ENCODE measurements at places on chromosomes 7 and 10.

- DNase-seq = no peak
These were observed 74.5 kb upstream of the SEMA3D start for GRCh38 chr7:85261336-85261735.

- DNase-seq = no peak
These were observed 2.5 kb upstream of the BAMBI start for GRCh38 chr10:28674782-28675181.

- no peak for DNase-seq
These were observed 25.6 kb downstream of the KIFBP start for GRCh38 chr10:69014171-69014570.

- DNase-seq = no peak
These were observed 136.9 kb downstream of the KCNMA1 start for GRCh38 chr10:77500754-77501151.

DNA sequence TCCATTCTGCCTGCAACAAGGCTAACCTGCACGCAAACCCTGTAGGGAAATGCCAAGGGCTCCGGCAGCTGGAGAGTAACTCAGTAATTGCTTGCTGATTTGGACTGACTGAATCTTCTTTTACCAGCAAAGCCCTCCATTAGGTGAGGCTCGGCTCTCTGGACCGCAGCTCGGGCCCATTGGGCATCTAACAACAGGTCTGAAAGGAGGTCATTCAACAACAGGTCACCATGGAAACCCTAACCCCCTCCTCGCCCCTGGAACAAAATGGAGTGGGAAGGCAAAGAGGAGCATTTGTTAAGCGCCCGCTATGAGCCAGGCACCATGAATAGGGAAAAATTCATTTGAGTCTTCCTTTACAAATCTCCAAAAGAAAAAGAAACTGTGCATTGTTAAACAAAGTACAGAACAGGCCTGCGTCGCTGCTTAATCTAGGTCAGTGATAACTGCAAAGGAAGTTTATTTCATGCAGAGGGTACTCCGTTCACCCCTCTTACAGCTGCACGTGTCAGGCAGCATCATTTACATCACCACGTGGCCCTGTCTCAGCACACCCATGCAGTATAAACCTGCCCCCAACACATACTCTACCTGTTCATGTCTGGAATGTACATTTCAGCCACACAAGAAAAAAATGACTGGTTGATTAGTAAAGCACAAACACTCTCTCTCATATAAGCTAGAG lies 248.8 kb upstream of the NEBL start:
- no peak for DNase-seq

DNA sequence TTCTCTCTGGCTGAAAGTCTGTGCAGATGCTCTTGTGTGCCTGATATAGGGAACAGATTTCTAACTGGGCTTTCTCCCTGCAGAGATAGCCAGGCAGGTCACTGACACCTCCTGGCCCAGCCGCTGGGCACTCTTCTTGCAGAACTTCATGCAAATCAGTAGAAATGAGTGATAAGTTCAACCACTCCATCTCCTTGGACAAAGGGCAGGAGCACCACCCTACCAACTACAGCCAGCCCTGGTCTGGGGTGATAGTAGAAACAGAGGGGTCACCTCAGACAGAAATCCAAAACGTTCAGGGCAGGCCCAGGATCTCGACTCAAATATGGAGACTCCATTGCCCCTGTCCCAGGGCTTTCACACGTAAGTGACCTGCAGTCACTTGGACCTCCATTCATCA lies 917.8 kb upstream of the ZNF722 start:
- no peak for DNase-seq

DNA sequence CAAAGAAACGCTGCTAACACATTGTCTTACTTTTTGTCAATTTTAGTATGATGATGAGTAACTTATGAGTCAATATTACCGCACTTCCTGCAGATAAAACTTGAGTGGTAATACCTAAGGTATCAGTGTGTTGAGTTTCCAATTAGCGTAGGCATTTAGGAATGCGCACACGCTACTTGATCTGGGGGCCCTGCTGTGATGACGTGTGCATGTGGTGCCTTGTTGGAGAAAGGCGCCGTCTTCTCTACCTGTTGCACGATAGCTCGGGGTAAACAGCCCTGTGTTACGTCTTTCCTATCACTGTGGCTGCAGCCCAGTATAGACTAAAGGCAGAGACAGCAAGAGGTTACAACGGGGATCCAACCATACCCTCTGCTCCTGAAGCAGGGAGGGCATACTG lies 476.8 kb upstream of the ADARB2 start:
- DNase-seq = no peak

GRCh38 chr10:34262985-34263384 lies 552.1 kb downstream of the PARD3 start:
- DNase-seq = no peak

GRCh38 chr10:69661414-69662172 lies 31.5 kb downstream of the FAM241B start:
- DNase-seq = no peak

- DNase-seq = peak; percentile 45
These were observed 41.6 kb upstream of the LYZL2 start for GRCh38 chr10:30671026-30671616.

DNA sequence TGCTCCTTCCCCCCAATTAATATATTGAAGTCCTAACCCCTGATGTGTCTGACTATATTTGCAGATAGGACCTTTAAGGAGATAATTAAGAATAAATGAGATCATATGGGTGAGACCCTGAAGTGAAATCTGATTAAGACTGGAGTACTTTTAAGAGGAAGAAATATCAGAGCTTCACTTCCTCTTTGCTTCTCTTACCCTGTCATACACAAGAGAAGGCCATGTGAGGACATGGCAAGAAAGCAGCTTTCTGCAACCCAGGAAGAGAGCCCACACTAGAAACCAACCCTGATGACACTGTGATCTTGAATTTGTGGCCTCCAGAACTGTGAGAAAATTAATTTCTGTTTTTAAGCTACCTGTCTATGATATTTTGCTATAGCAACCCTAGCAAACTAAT lies 44.2 kb downstream of the JMJD1C start:
- peak; percentile 14 for DNase-seq

GRCh38 chr10:105274556-105275070 lies 633.5 kb downstream of the SORCS3 start:
- DNase-seq = no peak

DNA sequence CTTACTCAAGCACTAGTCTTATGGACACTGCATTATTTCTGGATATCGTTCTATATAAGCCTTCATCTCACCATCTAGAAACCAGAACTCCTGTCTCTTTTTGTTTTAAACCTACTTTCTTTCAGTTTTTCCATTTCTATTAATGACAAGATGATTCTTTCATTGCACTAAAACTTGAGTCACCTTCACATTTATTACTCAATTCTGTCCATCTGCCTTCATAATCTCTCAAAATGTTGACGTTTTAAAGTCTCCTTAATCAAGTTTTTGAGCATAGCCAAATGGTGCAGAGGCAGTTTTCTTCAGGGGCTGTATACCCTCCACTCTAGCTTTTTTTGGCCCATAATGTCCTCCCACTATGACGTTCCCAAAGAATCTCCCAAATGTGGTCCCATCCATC lies 17.6 kb downstream of the STAM start:
- DNase-seq = no peak

- DNase-seq = no peak
These were observed 135.0 kb upstream of the INHBA start for GRCh38 chr7:41837916-41838315.

DNA sequence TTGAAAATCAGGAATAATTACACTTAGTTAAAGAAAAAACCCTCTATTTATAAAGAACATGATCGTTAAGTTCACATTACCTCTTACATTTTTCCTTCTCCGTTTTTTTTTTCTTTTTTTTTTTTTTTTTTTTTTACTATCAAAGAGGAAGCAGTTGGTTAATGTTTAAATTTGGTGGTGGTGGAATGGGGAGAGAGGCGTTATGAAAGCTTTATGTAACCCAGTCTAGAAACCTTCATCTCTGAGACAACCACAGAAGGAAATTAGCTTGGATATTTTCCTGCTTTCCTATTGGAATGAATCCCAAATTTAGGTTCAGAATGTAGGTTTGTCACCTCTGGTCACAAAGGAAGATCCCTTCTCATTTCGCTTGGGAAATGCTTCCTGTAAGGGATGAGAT lies 31.5 kb upstream of the LHFPL3 start:
- DNase-seq = no peak

DNA sequence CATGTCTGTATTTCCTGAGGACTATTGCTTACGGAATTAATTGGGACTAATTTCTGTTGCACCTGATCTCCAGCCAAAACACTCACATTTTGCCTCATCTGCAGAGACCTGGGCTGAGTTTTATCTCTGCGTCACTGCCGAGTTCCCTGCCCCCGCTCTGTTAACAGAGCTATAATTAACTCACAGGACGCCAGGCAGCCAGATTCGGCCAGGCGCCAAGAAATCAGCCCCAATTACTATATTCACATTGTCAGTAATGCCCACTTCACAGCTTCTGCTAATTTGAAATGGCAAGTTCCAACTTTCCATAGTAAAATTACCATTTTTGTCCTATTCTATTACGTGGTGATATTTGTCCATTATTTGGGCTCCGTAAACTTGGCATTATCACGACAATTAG lies 130.5 kb downstream of the CUX1 start:
- DNase-seq = no peak

DNA sequence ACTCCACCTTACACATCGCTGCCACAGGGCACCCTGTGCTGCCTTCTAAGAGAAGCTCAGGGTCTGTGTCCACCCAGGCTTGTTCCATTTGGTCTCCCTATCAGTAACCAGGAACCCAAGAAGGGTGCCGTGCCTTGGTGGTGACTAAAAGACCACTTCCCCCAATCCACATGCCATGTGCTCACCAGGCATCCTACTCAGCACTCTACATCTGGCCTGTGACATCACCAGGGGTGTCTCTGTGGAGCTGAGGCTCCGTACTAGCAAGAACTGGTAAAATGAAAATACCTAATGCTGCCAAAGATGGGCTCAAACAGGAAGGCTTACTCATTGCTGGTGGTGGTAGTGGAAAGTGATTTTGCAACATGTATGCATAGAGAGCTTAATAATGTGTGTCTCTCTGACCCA lies 19.0 kb upstream of the C10orf71 start:
- DNase-seq = no peak

GRCh38 chr10:67808704-67809103 lies 29.3 kb downstream of the DNAJC12 start:
- DNase-seq = no peak

DNA sequence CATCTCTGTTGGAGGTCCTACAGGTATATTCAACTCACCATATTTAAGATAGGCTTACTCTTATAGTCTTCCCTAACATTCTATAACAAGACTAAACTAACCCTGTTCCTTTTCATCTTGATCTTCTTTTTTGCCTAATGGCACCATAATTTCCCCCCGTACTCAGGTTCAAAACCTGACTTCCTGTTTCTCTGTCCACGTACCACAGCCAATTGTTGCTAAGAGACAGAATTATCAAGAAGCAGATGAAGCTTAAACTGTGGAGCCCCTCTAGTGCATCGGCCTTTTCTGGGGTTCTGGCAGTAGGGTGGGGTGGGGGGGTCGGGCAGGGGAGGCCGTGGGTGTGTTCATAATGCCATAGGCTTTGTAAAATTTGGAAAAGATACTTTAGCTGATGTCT lies 109.2 kb downstream of the EVX1 start:
- DNase-seq = no peak

DNA sequence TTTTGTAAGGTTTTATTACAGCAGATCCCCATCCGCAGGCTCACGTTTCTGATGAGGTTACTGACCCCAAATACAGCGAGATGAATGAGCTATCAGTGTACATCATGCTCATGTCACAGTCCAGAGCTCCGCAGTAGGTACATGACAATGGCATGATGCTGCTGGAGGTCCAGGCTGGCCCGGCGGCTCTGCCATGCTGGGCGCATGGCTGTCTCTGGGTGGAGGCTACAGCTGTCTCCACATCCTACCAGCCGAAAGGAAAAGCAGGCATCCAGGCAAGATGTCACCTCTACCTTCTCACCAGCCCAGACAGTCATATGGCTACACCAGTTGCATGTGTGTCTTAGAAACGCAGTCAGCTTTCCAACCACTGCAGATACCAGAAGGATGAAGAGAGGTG lies 90.9 kb upstream of the RNF32 start:
- no peak for DNase-seq

DNA sequence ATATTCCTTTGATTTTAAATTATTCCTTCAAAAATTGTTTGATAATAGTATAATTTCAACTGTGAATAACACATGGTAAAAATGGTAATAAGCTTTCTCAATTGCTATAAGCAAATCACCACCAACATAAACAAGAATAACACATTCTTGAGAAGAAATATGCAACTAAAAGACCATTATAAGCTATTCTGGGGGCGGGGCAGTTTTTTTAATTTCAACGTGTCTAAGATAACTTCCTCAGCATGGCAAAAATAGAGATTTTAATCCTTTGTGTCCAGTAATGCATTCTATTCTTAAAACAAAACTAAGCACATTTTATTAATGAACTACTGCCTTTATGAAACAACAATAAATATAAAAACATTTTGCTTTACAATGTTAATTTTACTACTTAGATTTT lies 1.5 kb downstream of the DNAJC12 start:
- DNase-seq = no peak

DNA sequence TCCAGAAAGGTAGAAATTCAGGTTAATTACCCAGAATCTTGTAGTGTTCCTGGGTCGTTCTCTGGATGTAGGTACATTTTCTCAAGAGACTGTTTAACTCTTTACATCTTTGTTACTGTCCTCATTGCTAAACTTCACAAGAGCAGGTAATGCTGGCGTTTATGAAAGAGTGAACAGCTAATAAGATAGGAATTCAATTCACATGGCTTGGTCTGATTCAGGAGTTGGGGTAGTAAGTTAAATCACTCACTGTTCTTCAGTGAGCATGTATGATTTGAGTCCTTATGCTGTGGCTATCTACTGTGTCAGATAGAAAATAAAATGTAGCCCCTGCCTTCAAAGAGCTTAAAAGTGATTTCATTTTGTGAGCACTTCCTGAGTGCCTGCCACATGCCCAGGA lies 480.0 kb downstream of the LRMDA start:
- DNase-seq = no peak

DNA sequence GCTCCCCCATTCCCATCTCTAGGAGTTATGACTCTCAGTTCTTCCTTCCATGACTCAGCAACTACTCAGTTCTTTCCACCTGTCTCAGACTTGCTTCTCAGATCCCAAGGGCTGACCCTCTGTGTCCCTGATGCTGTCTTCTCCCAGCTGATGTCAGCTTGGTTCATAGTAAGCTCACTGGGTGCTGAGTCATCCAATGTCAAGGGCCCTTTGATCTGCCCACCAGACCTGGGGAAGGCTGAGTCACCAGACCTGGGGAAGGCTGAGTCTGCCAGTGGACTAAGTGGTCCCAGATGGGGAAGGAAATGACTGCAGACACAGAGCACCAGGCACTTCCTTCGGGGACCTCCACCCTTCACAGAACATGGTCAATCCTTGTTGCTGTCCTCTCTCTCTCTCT lies 76.1 kb upstream of the ZEB1 start:
- DNase-seq = no peak
